Heart right ventricle (tissue), 16 donors: ENCODE measurements at places on chromosomes 7 and 10. TPM values are rescaled to one million over a fixed set of nuclear protein-coding genes. Genes with fewer than 3 reads are reported as not detected.

IGF2BP3 gene
- not detected for total RNA-seq

GRCh38 chr10:17239345-17240085, 11.5 kb downstream of the VIM start:
- no peak for DNase-seq

PON3 gene
- 0.36 TPM for total RNA-seq

DNA sequence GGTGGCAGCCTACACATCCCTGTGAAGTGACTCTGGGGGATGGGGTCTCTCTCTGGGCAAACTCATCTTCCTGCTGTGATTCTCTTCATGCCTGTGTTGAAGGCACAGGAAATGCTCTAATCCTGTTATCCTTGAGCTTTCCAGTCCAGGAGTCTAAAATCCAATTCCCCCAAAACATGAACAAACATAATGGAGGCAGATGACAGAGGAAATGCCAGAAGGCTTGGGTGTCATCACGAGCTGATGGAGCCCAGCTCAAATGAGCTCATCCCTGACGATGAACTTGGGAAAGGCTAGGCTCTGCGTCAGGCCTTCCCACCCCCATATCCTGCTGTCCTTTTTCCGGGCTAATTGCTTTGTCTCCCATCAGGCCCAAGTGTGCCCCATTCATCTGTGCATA, 165.9 kb upstream of the PODXL start:
- DNase-seq, result no peak

DNA sequence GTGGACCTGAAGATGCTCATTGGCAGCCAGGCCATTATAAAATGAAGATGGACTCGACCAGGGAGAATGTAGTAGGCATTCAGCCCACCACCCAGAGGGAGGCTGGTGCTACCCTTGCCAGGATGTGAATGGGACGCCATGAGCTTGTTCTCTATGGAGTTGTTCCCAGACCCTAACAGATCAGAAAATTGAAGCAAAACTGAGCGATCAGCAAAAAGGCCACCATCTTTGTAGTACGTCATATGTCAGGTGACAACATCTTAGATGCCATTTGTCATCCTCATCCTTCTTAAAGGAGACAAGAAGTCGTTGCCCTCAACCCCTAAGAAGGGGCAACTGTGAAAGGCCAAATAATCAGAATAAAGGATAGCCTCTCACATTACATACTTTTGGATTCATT, 61.7 kb downstream of the DOCK1 start:
- DNase-seq, result no peak

ASB10 gene
- total RNA-seq, result 19.1 TPM

PDGFA gene
- 33.3 TPM for total RNA-seq

SEMA3E gene
- total RNA-seq, result 0.17 TPM
